ENCODE measurements at places on chromosomes 4 and X.

DNA sequence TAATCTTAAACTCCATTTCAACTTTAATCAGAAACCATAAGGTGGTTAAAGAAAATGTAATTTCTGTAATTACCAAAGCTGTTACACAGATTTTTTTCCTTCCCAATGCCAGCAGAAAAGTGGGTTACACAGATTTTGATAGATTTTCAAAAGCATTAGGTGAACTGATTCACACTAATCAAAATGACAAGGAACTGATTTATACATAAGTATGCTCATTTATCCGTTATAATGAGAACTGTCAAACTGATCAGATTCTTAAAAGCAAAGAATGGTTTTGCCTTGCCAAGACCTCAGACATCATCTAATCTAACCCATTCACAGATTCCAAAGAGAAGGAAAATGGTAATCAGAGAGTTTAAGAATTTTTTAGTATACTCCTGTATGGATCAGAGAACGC lies 5.2 kb downstream of the UGDH start:
- no peak for DNase-seq

GRCh38 chr4:189615217-189615663 lies 325.4 kb upstream of the FRG1 start:
- DNase-seq = no peak

DNA sequence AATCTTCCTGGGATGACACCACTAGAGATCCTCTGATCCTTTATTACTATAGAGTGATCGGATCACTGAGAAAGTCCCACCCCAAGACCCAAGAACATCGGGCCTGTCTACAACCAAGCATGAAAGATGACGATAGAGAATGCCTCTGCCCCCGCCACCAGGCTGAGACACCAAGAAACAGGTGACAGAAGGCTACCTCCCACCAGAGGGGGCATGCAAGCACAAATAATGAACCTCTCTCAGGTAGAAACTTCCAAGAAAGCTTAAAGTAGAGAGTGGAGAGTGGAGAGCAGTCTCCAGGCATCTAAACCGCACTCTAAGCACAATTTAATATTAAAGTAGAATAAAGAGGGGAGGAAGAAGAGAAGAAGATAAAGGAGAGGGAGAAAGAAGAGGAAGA lies 402.6 kb downstream of the INPP4B start:
- DNase-seq = no peak

GRCh38 chr4:167868163-167868562 lies 224.2 kb upstream of the ANXA10 start:
- no peak for DNase-seq

DNA sequence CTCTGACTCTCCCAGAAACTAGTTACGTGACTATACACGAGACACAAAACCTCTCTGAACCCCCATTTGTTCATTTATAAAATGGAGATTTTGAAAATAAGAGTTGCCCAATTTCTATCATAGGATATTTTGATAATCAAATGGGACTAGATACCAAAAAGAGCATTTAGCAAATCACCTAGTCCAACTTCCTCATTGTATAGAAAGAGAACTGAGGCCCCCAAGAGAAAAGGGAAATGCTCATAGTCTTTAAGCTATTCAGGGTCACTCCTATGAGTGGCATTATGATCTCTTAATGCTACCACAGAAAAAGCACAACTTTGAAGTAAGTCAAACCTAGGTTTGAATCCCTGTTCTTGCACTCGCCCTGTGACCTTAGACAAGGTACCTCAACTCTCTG lies 62.7 kb downstream of the BMP15 start:
- DNase-seq = no peak

GRCh38 chrX:107485013-107485412 lies 35.6 kb downstream of the FRMPD3 start:
- DNase-seq = no peak

- no peak for DNase-seq
Observed at GRCh38 chr4:101230801-101231426, 116.4 kb downstream of the PPP3CA start.

DNA sequence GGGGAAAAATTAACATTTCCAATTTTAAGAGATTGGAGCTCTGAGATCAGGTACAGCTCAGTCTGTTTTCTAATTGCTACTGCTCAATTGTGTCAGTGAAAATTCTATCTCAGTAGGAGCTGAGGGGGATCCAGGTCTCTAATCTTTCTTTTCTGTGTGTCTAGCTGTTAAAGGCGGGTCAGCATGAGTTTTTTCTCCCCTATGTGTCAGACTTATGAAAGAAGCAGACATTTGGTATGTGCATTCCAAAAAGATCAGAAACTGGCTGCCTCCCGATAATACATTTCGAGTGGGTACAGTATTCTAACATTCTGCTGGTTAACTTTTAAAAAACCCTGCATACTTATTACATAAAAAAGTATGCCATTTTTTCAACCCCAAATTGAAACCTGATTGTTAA lies 72.4 kb downstream of the PCDH7 start:
- DNase-seq = no peak

- no peak for DNase-seq
Observed at GRCh38 chr4:9875516-9875915, 94.1 kb downstream of the DRD5 start.

DNA sequence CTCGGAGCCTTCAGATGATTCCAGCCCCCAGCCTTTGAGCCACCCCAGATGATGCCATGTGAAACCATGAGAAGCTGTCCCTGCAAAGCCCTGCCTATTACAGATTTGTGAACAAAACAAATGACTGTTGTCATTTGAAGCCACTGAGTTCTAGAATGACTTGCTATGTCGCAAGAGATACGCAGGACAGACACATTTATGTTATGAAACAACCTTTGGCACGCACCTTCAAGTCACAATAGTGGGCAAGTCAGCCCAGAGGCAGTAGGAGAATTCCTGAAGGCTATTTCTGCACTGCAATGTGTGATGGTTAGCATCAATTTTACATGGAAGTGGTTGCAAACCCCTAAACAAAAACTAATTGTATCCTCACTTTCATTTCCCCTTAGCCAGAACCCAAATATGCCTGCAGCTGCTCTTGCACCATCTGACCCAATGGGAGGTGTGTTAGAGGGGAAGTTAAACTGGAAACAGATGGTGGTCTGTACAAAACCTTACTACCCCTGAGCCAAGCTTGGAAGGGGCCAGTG lies 174.4 kb upstream of the ATP6AP2 start:
- DNase-seq = no peak

- DNase-seq = no peak
Observed at GRCh38 chr4:67104145-67104544, 441.2 kb downstream of the CENPC start.

DNA sequence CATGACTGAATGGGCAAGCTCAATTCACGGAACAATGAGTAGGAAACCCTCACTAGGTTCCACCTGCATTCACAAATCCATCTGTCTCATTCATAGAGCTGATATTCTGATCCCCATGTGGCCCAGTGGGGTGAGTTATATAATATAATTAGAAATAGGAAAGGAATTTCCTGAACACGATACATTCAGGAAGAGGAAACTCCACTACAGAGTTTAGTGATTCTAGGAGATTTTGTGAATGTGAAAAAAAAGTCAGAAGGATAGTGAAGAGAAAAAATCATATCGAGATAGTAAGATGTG lies 471.2 kb downstream of the GASK1B start:
- no peak for DNase-seq

DNA sequence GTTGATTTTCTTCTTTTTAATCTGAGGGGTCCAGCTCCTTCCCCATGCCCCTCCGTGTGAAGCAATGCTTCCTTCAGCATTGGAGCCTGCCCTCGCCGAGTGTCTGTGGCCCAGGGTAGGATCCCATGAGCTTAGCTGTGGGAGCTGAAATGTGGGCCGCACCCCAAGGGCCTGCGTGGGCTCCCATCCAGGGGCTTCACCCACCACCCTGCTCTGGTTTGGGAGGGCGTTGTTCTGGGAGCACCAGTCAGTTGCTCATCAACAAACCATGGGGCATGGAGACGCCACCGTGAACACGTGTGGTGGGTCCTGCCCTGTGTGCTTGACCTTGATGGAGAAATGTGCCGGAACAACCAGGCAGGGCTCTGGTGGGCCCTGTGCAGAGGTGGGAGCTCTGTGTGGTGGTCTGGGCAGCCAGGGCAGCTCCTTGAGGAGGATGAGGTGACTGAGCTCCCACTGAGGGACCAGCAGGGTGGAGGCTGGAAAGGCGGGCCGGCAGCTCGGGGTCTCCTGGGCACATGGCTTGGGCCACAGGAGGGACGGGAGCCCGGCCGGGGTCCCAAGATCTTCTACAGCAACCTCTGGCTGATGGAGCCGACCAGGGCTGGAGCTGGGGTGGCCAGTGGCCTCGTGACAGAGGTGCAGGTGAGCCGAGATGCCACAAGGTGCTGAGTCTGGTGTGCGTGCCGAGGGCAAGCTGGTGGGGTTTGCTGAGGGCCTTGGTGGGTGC lies 39.6 kb upstream of the NKX1-1 start:
- DNase-seq = no peak

DNA sequence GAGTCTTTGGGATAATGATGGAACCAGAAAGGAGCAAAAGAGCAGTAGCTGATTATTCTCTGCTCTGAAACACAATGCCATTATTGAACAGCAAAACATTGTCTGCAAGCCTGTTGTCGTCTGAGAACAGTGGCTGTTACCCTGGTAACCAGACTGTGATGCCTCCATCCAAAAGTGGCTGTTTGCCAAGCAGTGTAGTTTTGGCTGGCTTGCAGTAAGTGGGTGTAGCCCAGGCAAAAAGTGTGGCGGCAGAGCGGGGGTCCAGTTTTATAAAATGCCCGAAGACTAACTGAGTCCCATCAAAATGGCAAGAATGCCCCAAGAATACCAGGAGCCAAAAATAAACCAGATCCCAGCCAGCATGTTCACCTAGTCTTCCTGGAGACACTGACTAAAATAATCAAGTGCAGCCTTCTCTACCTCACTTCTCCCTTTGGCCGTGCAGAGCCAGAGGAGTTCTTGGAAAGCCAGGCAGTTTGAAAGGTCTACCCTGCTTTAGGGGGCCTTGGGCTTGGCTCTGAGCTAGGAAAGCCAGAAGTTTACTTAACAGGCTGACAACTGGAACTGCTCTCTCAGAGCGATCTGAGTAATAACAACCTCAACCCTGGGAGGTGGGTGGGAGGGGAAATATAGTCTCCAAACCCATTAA lies 2.6 kb downstream of the PLP1 start:
- DNase-seq = no peak

GRCh38 chr4:23083391-23083790 lies 390.7 kb downstream of the GBA3 start:
- no peak for DNase-seq

- no peak for DNase-seq
Observed at GRCh38 chr4:56691425-56691824, 10.3 kb upstream of the HOPX start.

- no peak for DNase-seq
Observed at GRCh38 chr4:97530676-97531075, 612.6 kb downstream of the STPG2 start.

- no peak for DNase-seq
Observed at GRCh38 chrX:2484256-2484655, 16.5 kb downstream of the DHRSX start.

GRCh38 chr4:84482564-84483563 lies 16.2 kb downstream of the NKX6-1 start:
- DNase-seq = peak; percentile 40

DNA sequence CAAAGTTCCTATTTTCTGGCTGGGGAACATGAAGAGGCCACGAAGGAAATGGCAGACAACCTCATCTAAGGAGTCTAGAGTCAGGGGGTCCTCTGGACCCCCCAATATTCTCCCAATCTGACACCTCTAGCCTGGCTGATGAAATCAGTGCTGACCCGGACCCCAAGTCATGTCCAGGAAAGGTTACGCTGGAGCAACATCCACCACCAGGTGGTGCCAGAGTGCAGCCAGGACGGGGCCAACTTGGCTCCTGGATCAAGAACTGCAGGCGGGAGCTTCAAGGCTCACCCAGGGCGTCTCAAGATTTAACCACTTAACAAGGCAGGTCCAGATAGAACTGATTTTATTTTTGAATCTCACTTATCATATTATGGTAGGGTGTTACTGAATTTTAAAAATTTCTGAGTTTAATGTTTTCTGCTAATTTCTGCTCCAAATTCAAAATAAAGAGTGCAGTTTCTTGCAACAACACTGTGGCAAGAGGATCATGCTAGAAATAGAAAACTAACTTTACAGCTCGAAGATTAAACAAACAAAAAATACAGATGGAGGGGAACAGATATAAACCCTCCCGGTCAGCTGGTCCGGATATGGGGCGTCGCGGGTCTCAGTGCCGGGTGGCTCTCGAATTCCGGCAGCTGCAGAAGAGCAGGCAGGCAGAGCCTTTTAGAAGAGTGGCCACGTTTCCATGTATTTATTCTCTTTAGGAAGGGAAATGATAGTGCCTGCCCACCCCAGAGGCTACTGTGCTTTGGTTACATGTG lies 135.5 kb downstream of the AFAP1 start:
- peak; percentile 93 for DNase-seq

GRCh38 chrX:107448998-107449835 lies at the start of gene FRMPD3:
Gene FRMPD3, plus strand, starts transcription at chrX:107449652. Its CDS starts 76,937 bp downstream, at chrX:107526589.
- DNase-seq = no peak

GRCh38 chrX:46686003-46686645 lies 72.8 kb downstream of the SLC9A7 start:
- peak; percentile 62 for DNase-seq

- no peak for DNase-seq
Observed at GRCh38 chr4:77699731-77700210, 94.2 kb downstream of the CXCL13 start.

DNA sequence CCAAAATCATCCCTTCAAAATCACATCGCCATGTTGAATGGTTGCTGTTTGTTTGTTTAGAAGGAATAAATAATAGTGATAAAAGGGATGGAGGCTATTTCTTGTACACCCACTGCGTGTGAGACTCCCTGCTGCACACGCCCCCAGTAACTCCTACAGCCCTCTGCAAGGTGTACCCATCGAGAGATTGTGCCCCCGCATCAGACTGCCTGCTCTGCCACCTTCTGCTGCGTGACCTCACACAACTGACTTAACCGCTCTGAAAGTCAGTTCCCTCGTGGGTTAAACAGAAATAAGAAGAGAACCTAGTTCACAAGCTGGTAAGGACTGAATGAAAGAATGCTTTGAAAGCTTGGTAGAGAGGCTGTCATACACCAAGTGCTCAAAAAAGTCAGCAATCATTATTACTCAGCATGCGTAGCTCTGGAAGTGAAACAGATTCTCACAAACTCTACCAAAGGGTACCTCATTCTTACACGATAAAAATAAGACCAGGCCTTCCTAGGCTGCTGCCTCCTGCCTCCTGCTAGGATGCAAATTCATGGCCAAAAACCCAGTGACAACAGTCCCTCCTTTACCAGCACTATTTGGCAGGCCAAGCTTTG lies 147.1 kb downstream of the CPEB2 start:
- DNase-seq = no peak

- DNase-seq = peak; percentile 86
Observed at GRCh38 chr4:81505004-81505598, 33.4 kb upstream of the RASGEF1B start.
